ENCODE measurements at places on chromosomes 12 and 14.
A peak's percentile ranks its signal among the peaks of the same experiment; 100 is the strongest.

GRCh38 chr12:70641691-70642090, 4.5 kb upstream of the PTPRB start:
- DNase-seq: no peak

- DNase-seq: no peak
Measured at GRCh38 chr12:131008-131407, 64.4 kb downstream of the IQSEC3 start.

- DNase-seq: no peak
Measured at GRCh38 chr14:76129851-76130576, 21.7 kb upstream of the GPATCH2L start.

- DNase-seq: no peak
Measured at GRCh38 chr12:99332936-99333591, 314.5 kb upstream of the GARIN6 start.

DNA sequence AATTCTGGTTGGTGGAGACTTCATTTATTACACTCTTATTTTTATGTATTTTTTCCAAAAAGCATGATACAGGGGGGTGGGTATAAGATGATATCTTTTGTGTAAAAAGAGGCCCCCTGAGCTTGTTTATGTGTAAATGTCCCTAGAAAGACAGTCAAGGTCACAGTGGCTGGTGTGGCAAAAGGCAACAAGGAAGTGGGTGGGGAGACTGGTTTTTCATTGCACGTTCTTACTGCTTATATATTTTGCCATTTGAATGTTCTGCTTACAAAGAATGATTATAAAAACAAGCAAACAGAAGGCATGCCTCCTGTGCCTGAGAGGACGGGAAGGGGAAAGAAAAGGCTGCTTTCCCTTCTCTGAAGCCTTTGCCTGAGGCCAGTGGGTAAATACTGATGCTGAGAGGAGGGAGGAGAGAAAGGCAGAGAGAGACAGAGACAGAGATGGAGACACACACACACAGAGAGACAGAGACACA, 24.1 kb upstream of the ADIPOR2 start:
- DNase-seq: no peak

- peak; percentile 40 for DNase-seq
Measured at GRCh38 chr14:81655423-81656314, 122.0 kb upstream of the SEL1L start.

- DNase-seq: no peak
Measured at GRCh38 chr14:60166142-60166541, 944 bp upstream of the DHRS7 start.

DNA sequence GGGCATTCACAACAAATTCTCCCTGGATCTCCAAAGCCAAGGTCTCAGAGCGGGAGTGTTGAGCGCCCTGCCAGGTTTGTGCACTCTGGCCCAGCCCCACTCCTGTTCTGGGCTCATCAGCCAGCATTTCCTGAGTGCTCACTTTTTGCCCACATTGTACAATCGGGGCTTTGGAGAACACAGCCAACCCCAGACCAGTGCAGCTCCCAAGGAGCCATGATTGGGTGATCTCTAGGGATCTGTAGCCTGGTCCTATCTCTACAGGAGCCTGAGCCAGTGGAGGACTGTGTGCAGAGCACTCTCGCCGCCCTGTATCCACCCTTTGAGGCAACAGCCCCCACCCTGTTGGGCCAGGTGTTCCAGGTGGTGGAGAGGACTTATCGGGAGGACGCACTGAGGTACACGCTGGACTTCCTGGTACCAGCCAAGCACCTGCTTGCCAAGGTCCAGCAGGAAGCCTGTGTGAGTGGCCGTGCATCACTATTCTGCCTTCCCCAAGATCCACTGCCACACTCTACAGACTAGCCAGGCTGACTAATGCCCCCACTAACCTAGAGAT, 2.8 kb downstream of the ARHGEF40 start:
- DNase-seq: no peak

- DNase-seq: no peak
Measured at GRCh38 chr14:39841088-39841487, 408.9 kb upstream of the FBXO33 start.

DNA sequence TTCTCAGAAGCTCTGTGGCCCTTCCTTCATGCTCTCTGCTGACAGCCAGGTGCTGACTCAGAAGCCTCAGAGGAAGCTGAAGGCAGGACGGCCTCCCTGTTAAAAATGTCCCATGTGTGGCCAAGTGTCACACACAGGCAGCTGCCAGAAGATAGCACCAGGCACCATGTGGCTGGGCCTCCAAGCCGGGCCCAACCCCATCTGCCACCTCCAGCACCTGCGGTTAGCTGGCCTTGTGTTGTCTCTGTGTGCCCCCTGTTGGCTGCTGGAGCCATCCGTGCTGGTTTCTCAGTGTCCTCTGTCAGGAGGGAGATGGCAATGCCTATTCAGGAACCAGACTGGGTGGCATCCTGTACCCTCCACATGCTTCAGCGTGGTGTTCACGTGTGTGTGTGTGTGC, 63.2 kb downstream of the TSPAN11 start:
- peak; percentile 45 for DNase-seq

- DNase-seq: peak; percentile 81
Measured at GRCh38 chr12:48996794-48997718, 2.1 kb downstream of the DDN start.

GRCh38 chr12:111699-112493, 45.3 kb downstream of the IQSEC3 start:
- no peak for DNase-seq

GRCh38 chr12:46259713-46260112, 9.1 kb downstream of the SLC38A1 start:
- DNase-seq: no peak

DNA sequence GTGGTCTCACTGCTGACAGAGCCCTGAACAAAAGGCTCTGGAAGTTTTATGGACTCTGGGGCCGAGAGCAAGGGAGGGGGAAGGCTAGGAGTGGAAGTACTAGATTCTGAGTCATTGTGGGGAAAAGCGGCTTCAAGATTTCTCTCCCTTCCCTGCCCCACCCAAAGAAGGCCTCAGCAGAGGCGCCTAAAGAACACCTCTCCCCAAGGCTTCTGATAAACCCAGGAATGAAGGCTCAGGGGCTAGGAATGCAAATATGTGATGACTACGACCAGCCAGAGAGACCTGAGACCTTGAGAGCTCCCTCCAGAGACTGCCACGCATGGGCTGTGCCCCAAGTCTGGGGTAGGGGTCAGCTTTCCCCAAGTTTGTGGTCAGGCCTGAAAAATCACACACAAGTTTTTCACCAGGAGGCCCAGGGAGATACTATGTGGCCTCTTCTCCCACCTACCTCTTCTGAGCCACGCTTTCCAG, 130.7 kb upstream of the HIF1A start:
- no peak for DNase-seq

DNA sequence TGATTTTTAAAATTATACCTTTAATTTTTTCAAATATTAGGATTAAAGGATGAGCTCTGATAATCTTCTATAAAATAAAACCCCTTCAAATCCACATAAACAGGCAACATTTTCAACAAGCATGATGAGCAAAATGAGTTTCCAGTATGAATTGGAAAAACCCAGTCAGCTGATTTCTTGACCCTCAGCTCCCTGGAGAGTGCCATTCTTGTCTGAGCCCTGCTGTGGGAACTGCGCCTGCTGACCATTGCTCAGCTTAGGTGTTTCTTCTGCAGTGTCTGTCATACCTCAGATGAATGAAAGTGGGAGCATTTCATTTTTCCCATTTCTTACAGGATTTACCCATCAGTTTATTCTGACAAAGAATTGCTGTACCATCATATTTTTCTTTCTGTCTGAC, 27.6 kb downstream of the MAPKAPK5 start:
- DNase-seq: no peak

DNA sequence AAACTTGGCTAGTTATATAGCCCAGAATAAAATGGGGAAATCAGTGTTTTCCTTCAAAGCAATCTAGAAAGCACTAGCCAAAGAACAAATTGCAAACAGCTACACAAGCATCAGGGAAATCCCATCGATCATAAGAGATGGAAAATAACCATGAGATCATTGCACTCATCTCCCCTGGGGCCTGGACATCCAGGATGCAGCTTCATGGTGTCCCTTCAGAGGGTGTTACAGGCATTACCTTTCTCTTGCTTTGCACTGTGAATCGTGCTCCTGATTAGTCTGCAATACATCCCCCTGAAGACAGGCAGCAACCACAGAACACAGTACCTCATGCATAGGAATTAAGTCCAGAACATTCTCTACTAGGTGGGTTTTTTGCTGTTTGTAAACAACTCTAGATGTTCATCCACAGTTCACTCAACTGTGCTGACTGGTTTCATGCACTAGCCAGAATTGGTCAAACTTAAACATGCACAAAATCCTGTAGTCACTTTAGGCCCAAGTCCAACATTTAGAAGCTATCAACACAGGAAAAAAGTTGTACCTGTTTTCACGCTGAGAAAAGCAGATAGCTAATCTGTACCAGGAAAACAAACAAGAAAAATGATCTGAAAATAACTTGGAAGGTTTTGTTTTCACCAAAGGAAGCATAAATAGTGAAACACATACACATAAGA, 120.1 kb downstream of the ZFP36L1 start:
- DNase-seq: no peak

Data from right cardiac atrium (tissue), 5 donors.